ENCODE measurements at places on chromosomes 5 and 9.

- DNase-seq, result no peak
Observed at GRCh38 chr9:11257992-11258391, 645.2 kb upstream of the PTPRD start.

- DNase-seq, result peak; percentile 36
Observed at GRCh38 chr5:132011622-132012343, at the start of gene ACSL6. Gene ACSL6 (minus strand): TSS chr5:132011658. CDS start chr5:132011553, 105 bp downstream.

- no peak for DNase-seq
Observed at GRCh38 chr9:127278372-127278771, 13.8 kb downstream of the GARNL3 start.

- DNase-seq, result no peak
Observed at GRCh38 chr5:168426007-168426863, 60.0 kb upstream of the RARS1 start.

DNA sequence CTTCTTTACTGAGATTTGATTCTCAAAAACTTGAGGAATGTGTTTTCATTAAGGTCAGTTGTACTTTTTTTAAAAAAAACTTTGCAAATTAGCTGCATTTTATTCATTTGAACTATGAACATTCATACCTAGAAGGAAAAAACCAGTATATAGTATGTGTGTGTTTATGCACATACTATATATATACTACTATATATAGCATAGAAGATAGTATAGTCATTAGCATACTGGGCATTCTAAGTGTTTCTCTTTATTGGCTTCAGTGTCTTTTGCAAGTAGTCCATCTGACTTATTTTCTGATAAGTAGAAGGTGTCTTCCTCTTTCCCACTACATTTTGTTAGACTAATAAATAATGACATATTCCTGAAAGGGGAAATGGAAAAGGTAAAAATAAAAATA, 33.0 kb downstream of the ELOVL7 start:
- DNase-seq, result no peak

DNA sequence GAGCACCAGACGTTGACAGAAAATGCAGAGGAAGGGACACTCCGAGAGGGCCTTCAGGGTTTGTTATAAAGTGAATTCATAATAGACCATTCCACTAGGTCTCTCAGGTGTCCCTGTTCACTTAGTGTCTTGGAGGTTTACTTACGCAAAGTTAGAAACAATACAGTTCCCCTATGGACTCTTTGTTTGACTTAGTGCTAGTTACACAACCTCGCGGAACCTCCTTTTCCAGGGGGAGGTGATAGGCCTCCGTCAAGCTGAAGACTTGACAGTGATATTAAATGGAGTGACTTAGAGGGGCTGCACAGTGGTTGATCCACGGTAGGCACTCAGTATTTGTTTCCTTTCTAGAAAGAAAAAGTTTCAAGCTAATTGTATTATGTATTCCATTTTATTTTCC, 1.3 kb downstream of the CCT5 start:
- no peak for DNase-seq

- no peak for DNase-seq
Observed at GRCh38 chr9:79778581-79778980, 206.8 kb downstream of the TLE4 start.

DNA sequence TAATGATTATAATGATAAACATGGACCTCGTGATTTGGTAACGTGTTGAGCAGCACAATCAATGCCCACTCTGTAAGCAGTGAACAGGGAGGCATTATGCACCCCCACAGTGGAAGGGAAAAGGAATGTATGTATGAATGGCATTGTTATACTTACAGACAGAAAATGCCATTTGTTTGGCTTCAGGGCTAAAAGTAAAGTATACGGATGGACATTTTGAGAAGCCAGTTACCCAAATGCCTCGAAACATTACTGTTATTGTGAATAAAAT, 260.2 kb upstream of the PPP1R2B start:
- DNase-seq, result no peak

DNA sequence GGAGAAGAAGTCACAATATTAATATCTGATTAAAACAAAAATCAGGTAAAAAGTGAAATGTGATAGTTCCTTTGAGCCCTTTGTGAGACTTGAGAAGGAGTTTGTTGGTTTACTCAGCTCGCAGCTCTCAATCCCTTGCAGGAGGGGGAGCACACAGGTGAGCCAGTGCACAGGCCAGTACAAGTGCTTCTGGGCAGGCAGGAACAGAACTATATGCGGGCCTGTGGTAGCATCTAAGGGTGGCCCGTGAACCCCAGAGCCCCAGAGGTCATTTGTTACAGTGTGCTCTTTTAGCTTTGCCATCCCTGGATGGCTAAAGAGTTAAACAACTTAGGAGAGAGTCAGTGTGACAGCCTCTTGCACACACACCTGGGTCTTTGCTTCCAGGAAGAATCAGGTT, 215.3 kb upstream of the EDIL3 start:
- no peak for DNase-seq

DNA sequence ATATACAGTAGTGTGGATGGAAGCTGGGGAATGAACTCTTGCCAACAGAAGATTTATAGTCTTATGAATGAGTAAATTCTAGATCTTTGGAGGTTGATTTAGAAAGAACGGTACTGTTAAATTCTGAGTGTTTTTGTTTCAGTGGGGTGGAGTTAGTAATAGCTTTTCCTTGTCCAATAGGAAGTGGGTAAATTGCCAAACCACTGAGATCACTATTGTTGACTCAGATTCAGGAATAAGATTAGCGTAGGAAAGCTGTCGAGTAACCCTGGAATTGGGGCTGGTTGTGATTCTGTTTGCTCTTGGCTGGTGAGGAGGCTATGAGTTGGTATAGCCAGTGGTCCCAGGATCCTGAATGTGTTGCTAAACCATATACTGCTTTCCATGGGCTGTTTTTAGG, 155.6 kb downstream of the ARHGAP26 start:
- no peak for DNase-seq

DNA sequence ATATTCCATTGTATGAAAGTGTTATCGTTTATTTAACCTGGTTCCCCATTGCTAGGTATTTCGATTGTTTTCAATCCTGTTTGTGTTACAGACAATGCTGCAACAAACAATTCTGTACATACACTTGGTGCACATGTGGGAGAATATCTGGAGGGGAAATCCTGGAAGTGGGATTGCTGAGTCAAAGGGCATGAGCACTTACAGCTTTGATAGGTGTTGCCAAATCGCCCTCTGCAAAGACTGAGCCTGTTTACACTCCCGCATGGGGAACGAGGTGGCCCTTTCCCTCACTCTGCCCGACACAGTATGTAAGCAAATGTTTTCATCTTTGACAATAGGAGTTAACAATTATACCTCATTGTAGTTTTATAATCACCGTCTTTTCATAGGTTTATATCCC, 66.2 kb downstream of the PDE6A start:
- no peak for DNase-seq

GRCh38 chr5:66558560-66558959, 37.6 kb upstream of the MAST4 start:
- DNase-seq, result peak; percentile 69

DNA sequence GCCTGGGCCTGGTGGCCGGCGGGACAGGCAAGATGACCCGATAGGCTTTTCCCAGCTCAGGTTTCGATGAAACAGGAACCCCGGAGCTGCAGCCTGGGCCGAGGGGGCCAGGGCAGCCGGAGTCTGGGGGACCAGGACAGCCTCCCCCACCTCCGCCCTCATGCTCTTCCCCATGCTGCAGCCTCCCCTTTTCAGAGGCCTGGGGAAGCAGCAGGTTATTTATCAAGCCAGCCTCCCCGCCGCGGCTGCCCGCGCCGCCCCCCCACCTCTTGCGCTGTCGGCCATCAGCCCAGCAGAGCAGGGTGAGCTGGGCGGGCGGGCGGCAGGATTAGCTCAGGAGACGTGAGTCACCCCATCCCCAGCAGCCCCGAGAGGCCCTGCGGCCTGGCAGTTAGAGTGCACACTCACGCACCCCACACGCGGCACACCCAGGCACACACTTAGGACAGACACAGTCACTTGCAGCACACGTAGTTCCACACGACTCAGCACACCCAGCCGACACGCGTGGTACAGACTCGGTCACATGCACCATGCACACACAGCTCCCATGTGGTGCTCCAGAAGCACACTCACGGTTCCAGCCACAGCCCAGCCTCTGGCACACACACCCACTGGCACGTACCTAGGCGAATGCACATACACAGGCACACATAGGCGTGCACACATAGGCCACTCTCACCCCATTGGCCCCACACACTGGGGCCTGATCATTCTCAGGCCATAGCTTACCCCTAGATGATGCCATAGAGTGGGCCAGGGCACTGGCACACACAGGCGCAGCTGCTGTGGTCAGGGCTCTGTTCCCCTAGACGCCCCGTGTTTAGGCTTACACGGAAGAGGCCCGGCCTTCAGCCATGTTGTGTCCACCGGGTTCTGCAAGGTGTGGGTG, 13.0 kb downstream of the CXXC5 start:
- no peak for DNase-seq

DNA sequence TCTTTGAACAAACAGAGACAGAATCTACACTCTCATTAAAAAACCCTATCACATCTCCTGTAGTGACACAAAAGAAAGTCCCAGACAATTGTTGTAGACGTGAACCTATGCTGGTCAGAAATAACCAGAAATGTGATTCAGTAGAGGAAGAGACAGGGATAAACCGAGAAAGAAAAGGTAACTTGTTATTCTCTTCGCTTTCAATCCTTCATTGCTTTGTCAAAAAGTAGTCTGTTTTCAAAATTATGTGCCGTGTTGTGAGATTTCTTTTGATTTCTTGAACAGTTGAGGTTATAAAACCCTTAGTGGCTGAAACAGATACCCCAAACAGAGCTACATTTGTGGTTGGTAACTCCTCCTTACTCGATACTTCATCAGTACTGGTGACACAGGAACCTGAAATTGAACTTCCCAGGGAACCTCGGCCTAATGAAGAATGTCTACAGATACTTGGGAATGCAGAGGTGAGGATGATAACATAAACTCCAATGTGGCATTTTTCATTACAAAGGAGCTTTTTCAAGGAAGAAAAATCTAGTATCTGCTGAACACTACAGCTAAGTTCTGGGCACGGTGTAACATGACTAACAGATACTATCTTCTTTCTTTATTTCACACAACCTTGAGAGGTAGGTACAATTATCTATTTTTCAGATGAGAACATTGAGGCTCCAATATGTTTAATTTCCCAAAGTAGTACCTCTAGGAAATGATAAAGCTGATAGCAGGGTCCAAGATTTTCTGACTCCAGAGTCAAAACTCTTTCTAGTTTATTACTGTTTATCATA, 14.3 kb downstream of the HMGCR start:
- no peak for DNase-seq

GRCh38 chr5:57529864-57530263, 47.3 kb upstream of the ACTBL2 start:
- DNase-seq, result no peak

- no peak for DNase-seq
Observed at GRCh38 chr5:138803285-138803684, 50.1 kb downstream of the CTNNA1 start.

- DNase-seq, result no peak
Observed at GRCh38 chr5:138725153-138725817, 27.9 kb upstream of the CTNNA1 start.

DNA sequence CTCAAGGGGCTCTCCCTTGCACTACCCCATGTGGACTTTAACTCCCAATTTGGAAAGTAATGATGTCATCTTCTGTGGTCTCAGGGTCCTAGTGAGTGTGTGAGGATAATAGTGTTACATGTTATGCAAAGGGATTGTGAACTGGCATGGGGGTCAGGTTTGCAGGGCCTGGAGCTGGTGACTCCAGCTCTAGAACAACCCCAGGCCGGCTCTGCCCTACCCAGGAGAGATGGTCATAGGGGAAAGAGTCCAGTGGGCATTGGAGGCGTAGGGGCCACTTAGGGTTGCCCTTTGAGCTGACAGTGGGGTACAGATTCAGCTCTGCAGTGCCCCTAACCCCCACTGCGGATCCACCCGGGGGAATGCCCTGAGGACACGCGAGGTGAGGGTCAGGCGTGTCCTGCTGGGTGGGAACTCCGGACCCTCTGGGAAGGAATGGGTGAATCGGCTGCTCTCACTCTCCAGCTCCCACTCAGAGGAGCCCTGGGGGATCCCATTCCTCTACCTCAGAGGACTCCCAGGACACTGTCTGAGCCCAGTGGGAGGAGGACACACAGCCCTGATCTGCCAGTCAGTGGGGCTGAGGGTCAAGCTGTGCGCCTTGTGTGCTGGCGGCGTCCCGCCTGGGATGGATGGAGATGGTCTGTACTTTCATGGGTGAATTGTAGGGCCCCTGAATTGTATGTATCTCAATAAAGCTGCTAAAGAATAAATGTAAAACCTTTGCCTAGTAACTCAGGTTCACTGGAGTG, 2.5 kb upstream of the NKD2 start:
- no peak for DNase-seq

DNA sequence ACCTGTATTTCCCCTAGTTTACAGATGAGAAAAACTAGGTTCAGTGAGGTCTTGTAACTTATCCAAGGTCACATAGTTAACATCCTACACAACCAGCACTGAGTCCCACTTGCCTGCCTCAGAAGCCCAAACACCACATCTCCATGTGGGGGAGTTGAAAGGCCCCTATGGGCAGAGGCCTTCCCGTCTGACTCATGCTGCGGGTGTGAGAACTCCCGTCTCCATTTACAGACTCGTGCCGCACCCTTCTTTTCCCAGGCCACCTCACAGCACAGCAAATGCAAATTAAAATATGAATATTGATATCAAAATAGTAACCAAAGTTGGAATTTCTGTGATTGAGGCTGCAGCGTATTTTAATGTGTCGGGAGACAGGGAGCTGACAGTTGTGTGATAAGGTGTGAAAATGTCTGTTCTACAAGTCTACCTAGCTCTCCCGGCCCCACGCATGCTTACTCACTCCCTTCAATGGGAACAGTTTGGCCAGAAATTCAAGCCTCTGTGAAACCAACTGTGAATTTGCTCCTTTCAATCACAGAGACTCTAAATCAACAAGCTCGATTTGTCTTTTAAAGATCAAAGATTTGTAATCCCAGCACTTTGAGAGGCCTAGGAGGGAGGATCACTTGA, 90.1 kb downstream of the CRB2 start:
- DNase-seq, result no peak

DNA sequence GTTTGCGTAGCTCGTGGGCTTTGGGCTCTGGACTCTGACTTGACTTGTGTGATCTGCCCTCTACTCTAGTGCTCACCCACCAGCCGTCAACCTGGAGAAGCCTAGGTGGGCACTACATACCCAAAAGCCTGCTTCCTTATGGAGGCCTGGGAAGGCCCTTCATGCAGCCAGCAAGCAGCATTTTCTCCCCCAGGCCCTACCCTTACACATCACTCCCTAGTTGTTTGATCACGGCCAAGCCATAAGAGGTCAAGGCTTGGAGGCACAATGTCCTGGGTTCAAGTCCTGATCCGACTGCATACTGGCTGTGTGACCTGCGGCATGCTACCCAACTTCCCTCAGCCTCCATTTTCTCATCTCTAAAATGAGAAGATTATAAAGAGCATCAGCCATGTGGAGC, 151.3 kb upstream of the EGFLAM start:
- no peak for DNase-seq

GRCh38 chr5:133241179-133242092, 189.6 kb downstream of the HSPA4 start:
- DNase-seq, result no peak

DNA sequence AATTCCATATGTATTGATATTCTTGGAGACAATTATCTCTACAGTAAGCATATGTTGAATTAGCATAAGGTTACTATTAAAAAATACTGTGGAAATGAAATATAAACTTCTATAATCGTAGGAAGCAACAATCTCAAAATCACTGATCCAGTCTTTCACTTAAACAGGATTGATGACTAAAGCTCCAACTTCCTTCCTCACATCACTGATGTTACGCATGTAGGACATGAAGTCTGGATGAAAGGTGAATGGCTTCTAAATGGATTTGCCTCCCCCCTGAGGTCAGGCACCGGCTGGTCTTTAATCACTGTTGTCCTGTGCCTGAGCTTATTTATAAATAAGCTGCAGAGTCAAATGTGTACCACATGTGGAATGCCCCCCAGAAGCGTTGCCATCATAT, 157.1 kb upstream of the NFIB start:
- DNase-seq, result no peak
